GM19239 (cell line): ENCODE measurements at places on chromosomes 3 and 15.

DNA sequence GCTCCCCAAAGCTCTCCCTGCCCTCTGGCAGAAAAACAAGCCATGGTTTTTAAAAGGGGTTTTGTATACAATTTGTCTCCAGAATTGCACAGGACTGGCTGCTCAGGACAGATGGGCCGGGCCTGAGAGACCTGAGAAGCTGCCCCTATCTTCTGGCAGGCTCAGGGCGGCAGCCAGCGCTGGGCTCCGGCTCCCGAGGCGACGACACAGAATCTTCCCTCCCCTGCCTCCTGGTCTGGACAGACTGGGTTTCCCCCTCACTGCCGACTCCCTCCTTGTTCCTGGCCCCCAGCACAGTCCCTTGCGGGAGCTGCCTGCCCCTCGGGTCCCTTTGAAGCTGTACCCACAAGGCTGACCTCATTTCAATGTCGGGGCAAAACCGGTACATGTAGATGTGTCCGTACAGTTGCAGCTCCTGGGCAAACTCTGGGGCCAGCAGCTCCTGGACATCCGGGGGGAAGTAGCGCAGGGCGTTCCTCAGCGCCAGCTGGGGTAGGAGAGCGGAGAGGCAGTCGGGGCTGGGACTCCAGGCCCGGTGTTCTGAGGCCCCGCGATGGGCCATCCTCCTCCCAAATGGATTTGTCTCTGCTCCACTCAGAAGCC is 7.2 kb downstream of the UROC1 start:
- no peak for DNase-seq

DNA sequence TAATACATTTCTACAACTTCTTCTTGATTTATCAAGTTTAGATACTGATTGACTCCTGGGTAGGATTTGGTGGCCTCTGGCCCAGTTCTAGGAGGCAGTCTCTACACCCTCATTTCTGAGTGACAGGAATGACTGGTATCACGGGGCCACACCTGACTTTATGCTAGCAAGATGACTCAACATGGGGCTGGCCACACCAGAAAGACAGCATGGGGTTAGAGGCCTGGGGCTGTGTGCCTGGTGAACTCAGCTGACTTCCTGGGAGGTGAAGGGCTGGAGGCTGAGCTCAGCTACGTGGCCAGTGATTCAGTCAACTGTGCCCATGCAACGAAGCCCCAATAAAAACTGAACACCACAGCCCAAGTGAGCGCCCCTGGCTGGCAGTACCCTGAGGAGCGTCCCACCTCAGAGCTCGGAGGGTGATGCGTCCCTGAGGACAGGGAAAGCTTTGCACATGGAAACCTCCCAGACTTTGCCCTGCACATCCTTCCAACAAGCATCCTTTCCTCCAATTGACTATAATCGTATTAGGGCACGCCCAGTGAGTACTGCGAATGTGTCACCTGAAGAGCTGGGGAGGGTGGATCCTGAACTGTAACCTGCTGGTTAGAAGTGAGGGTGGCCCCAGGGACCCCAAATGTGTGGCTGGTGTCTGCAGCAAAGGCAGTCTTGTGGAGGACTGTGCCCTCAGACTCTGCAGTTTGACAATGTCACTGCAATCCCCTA is 57.2 kb downstream of the NIPA2 start:
- DNase-seq, result no peak

- no peak for DNase-seq
Observed at GRCh38 chr3:11029948-11030347, 37.4 kb downstream of the SLC6A1 start.

DNA sequence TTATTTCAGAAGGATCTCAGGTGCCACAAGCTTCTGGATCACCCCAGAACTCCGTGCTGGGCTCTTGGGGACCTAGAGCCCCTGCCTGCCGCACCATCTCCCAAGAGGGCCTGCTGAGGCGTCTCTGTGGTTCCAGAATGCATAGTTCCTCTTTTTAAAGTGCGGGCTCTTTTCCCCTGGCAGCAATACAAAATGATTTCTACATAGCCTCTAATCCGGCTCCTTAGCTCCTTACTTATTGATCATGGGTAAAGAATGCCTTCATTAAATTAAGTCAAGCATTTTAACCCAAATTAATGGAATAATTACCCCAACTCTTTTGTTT is 121.9 kb downstream of the ATP10A start:
- DNase-seq, result no peak

- DNase-seq, result no peak
Observed at GRCh38 chr15:35054380-35054779, 30.7 kb downstream of the NANOGP8 start.

- DNase-seq, result no peak
Observed at GRCh38 chr15:66670175-66670574, 31.9 kb upstream of the SMAD6 start.

DNA sequence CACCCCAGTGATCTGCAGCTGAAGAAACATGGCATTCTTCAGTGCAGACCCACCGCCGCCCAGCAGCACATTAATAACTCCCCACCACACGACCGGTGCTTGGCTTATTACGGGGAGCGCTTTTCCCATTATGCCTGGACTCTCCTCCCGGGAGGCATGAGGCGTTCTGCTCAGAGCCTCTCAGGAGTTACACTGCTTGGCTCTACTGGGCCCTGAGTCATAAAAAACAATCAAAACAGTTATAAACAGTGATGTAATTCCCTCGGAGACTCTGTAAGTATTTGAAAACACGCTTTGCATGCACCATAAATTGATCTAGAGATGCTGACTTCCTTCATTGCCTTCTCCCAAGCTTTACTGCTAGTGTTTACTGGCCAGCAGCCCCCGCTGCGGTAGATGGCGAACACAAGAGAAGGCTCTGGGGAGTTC is 77.1 kb upstream of the SNRPA1 start:
- DNase-seq, result no peak

GRCh38 chr3:17844236-17844635 is 101.8 kb upstream of the TBC1D5 start:
- no peak for DNase-seq

GRCh38 chr3:168325684-168326083 is 230.0 kb upstream of the GOLIM4 start:
- no peak for DNase-seq
